ENCODE measurements at places on chromosomes 6 and 20.

DNA sequence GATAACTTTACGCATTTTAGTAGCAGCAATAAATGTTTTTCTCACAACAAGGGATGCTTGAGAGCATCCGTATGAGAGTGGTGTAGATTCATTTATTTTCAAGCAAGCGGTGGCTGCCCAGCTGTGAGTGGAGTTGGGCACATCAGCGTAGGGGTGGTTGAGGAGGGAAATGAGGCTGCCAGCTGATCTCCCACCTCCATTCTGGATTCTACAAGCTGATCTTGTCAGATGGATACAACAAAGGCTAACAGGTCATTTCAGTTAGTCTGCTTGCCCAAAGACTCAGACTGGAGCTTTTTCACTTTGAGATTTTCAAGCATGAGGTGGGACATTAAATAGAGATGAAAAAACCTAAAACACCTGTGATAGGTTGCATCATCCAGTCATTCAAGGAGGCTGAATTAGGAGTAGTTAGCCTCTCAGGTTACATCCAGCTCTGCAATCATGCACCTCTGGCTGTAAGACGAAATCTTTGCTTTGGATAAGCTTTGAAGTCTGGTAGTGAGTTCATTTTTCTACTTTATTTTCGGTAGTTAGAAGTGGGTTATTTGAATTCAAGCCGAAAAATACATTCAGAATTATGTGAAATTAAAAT is 1.9 kb upstream of the BACH2 start:
- DNase-seq, result no peak

DNA sequence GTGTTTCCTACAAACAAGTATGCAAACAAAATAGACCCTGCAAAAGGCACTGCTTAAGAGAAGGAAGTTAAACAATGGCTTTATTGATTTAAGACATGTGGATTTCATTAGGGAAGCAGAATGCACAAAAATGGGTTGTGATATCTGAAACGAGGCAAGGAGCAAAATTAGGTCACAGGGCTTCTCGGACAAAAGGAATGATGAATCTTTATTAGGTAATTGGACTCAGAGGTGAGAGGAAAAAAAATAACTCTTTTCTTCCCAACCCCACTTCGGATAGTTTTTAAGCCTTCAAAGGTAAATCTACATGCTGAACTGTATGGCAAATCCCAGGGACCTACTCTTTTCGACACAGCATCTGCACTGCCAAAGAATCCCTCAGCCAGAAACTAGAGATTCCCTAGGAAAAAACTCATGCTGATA is 183.0 kb upstream of the TAB2 start:
- no peak for DNase-seq

DNA sequence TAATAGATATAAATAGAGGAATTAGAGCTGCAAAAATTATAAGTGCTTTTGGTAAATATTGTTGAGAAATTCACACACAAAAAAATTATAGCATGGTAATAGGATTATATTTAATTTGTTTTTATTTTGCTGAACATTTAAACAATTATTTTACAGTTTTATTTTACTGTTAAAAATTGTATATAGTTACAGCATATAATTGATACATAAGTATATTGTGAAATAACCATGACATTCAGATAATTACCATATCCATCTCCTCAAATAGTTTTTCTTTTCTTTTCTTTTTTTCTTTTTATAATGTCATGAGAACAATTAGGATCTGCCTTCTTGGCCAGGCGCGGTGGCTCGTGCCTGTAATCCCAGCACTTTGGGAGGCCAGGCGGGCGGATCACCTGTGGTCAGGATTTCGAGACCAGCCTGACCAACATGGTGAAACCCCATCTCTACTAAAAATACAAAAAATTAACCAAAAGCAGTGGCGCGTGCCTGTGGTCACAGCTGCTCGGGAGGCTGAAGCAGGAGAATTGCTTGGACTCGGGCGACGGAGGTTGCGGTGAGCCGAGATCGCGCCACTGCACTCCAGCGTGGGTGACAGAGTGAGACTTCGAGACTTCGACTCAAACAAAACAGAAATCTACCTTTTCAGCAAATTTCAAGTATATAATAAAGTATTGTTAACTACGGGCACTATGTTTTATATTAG is 654.2 kb downstream of the TENT5A start:
- DNase-seq, result no peak

GRCh38 chr6:111980971-111981840 is 72.7 kb upstream of the CCN6 start:
- DNase-seq, result no peak

DNA sequence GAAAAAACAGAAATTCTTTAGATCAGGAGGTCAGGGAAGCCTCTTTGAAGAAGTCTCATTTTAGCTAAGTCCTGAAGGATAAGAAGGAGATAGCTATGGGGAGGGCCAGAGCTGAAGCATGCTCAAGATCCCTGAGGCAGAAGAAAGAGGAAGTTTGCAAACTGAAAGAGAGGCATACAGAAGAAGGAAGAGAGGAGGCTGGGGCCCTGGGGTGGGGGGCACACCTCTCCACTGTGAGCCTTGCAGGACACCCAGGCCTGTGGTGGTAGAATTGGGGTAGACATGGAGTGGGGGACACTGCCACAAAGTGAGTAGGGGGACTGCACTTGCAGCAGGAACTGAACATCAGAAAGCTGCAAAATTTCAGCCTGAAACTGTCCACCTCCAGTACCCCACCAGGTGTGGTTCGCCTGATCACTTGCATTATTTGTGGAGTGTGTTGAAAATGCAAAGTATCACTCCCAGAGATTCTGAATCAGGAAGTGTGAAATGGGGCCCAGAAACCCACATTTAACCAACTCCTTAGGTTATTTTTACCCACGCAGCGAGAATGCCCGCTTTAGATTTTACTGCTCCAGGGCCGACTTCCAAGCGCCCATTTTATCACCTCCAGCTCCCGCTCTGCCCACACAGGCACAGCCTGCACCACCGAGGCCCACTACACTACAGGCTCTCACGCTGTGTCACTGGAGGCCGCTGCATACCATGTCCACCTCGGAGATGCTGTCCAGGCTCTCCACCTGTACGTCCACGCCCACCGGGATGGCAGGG is 44.0 kb downstream of the GABRR2 start:
- no peak for DNase-seq

- DNase-seq, result no peak
Observed at GRCh38 chr6:154341336-154341735, 15.3 kb downstream of the IPCEF1 start.

GRCh38 chr6:150451807-150452427 is 83.1 kb downstream of the IYD start:
- DNase-seq, result no peak

DNA sequence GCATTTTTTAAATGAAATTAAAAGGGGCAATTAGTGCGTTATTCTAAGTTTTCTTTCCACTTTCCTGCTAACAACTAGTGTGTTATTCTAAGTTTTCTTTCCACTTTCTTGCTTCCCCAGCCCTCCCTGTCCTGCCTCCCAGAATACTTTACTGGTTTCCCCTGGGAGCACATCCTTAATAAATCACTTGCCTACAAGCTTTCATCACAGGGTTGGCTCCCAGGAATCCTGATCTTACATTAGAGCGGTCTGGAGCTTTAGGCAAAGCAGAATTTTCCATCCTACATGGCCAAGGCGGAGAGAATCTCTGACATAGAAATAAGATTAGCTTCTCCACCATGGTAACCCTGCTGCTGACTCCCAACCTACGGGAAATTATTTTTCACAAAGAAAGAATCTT is 150.4 kb downstream of the BFSP1 start:
- DNase-seq, result no peak
